Activated CD4-positive, CD25-positive, alpha-beta regulatory T cell treated with anti-CD3 and anti-CD28 coated beads, Interleukin-2, amount 50 U/mL, for 16 hours (primary cell): ENCODE measurements at places on chromosomes 12 and 14.

DNA sequence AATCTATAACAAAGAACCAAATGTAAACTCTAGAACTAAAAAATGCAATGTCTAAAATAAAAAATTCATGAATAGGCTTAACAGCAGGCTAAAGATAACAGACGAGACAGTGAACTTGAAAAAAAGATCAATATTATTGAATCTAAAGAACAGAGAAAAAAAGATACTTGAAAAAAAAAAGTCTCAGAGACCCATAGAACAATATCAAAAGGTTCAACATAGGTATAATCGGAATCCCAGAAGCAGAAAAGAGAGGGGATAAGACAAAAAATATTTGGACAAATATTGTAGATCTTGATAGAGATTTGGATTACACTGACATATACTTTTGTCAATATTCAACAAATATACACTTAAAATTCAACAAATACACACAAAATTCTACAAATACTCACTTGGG, 56.6 kb downstream of the TC2N start:
- DNase-seq, result no peak

- no peak for DNase-seq
Measured at GRCh38 chr12:96155781-96156180, 38.4 kb upstream of the ELK3 start.

DNA sequence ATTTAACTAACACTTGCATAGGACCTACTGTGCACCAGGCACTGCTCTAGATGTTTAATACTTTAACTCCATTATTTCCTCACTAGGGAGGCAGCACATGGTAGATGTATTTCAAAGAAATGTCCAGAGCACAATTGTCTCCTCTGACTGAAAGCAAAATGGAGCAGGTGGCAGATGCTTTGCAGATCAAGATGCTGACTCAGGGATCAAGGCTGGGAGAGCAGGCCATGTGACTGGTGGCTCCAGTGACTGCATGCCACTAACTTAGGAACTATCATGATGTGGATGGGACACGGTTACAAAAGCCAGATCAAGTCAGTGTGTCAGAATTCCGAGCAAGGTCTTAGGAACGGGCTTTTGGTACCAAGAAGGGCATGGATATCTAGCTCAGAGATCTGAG, 28.2 kb downstream of the SERPINA11 start:
- DNase-seq, result no peak

- no peak for DNase-seq
Measured at GRCh38 chr14:79629411-79630287, 581.7 kb downstream of the DIO2 start.

DNA sequence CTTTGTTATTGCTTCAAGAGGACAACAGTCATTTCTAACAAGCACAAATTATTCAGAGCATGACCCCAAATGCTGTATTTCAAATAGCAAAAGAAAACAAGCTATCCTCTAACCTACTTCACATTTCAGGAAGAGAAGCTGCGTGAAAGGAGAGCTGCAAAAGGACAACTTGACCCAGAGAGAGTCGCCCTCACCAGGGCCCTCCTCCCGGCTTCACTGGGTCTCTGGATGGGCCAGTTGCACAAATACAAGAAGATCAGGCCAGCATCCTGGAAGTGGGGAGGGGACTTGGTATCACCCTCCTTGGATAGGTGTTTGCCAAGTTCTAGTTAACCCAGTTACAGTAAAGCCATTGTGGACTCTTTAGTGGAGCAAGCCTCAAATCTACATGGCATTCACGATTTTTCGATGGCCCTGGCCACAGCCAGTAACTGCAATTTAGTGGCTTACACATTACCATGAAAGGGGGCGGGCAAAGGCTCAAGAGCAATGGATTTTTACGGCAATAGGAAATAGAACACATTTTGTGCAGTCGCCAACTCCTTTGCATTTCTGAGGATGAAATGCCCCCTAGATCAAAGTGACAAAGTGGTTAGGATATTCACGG, 166.9 kb upstream of the DIO2 start:
- DNase-seq, result no peak

GRCh38 chr12:24025153-24025798, 75.8 kb upstream of the SOX5 start:
- no peak for DNase-seq

DNA sequence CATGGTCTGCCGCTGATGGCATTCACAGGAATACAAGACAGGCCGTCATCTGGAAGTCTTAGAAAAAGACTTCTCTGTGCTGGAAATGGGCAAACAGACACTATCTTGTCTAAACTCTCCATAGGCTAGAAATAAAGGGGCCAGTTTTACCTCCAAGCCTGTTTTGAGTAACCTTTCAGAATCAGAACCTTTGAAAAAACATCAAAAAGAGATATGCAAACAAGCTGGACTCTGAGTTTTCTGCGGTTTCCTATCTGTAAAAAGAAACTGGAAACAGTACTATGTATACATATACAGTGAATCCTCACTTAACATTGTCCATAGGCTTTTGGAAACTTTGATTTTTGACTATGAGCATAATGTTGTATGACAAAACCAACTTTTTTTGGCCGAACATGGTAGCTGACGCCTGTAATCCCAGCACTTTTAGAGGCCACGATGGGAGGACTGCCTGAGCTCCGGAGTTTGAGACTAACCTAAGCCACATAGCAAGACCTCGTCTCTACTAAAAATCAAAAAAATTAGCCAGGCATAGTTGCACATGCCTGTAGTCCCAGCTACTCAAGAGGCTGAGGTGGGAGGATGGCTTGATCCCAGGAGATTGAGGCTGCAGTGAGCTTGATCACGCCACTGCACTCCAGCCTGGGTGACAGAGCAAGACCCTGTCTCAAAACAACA, 92.9 kb upstream of the MAX start:
- no peak for DNase-seq

DNA sequence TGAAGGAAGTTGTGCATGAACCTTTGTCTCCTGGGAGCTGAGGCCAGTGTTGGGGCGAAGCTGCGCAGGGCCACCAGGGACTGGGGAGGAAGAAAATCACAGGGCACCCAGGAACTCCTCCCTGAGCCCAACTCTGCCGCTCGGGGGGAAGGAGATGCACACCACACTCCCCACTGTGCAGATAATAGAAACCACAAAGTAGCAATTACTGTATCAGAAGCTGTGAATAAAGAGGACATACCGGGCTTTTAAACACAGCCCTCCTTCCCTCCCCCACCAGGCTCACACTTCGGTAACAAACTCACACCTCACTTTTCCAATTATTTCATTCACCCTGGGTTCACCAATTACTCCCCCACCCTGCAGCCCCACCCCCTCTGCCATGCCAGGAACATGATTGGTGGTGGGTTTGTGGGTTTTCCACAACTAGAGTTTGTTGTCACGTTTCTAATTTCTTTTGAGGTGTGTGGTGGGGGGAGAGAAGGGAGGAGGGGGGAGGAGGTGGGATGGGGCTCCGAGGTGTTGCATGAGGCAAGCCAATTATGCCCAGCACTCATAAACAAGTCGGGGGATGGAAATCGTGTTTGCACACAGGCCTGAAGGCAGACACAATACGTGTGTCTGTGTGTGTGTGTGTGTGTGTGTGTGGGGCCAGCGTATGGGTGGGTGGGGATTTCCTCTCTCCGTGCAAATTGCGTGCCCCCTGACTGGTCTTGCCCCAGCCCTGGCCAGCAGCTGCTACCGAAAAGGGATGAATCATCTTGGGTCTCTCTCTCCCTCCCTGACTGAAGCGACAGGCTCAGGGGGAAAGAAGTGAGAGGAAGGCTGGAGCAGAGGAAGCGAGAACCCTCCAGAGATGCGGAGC, 103.3 kb downstream of the RBM19 start:
- no peak for DNase-seq

DNA sequence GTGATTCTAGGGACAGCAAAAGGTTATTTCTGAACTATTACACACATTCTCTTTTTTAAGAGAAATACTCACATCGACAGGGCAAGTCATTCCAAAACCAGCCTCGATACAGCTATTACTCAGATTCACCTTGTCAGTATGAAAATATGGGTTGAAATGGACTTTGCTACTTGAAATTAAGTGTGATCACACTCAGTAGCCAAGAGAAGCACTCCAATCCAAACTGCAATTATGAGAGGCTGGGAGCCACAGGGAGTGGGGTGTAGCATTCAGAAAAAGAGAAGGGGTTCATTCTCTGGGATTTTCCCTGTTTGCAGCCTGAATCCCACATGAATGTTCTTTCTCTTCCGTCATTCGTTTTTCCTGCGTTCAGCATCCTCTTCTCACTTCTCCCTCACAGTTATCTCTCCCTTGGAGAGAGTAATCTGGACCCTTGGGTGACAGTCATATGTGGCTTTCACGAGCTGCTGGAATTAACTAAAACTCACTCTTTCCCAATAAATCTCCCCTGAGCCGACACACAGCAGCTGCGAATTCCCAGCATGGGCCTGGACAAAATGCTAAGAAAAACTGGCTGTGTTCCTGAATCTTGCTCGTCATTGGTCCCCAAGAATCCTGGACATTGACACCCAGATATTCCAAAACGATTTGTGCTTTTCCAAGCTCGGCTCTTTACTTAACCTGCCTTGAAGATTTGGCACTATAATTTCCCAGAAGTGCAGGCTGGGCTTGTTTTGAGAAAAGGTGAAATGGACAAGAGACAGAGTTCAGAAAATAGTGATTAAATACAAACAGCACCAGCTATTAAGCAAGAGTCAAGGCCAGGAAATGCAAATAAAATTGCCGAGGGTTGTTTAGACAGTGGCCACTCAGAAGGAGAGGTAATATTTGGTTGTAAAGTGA, 199.5 kb upstream of the PLEKHG7 start:
- DNase-seq, result no peak

DNA sequence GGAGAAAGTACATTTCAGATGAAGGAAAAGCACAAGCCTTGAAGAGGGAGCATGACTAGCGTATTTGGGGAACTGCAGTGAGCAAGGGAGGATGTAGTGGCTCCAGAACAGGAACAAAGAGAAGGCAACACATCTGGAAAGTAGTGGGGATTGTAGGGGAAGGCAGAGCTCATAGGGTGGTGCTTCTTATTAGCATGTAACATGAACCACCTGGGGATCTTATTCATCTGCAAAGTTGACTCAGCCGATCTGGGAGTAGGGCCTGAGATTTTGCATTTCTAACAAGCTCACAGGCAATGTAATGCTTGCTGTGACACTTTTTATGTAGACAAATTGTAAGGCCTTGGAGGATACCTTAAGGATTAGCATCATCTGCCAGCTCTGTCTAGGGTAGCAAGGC, 447.3 kb downstream of the NELL2 start:
- DNase-seq, result no peak

GRCh38 chr14:36208690-36209278, 32.3 kb upstream of the PTCSC3 start:
- DNase-seq, result no peak

GRCh38 chr12:77907936-77908335, 77.2 kb downstream of the NAV3 start:
- no peak for DNase-seq

- no peak for DNase-seq
Measured at GRCh38 chr12:75711271-75711670, 199.9 kb upstream of the KRR1 start.

DNA sequence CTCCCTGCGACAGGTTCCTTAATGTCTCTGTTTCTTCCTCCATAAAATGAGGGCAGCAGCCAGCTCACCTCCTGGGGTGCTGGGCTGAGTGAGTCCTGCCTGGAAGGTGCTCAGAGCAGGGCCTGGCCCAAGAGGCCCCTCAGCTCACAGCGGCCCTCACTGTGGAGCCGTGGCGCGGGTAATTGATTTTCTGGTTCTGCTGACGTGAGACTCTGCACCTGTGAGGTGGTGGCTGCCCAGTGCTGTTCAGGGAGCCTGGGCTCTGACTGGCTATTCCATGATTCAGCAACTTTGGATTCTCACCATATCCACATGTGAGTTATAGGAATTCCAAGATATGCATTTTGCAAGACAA, 266.6 kb downstream of the ADGRD1 start:
- DNase-seq, result no peak

DNA sequence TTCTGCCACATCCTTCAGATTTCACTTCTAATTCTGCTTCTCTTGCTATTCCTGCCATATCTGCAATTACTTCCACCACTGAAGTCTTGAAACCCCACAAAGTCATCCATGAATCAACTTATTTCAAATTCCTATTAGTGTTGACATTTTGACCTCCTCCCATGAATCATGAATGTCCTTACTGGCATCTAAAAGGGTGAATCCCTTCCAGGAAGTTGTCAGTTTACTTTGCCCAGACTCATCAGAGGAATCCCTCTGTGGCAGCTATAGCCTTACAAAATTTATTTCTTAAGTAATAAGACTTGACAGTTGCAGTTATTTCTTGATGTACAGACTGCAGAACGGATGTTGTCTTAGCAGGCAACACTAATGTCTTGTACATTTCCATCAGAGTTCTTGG, 162.9 kb downstream of the PCNX1 start:
- no peak for DNase-seq
